ENCODE measurements at places on chromosomes 5 and 9.

DNA sequence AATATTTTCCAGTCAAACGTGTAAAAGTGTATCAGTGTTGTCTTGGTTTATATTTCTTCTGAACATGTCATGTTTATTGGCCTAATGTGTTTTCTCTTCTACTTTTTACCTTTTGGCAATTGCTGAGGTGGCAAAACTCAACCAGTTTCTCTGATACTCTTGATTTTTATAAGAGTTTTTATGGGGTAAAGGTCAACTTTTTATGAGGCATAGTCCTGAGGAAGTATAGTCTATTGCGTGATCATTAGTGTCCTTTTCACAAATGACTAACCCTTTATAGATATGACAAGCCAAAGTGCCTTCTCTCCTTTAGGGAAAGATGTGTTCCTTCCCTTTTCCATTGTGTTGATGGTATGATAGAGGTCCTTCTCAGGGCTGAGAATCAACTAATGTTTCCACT, 32.9 kb downstream of the OCLN start:
- DNase-seq = no peak

DNA sequence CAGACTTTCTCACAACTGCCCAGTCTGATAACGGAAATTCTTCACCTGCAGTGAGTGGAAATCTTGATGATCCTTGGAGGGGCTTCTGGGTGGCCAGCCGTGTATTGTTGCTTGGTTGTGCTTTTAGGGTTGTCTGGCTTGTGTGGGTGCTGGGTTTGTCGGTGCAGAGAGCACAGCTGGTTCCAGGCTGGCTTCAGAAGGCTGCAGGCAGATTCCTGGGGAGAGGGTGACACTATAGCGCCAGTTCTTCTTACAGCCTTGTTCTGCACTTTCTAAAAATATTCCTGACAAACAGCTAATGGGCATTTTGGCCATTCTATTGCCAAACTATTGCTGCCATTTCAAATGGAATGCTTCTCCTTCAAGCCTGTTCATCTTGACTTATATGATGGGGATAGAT, 99.3 kb downstream of the PDZD2 start:
- no peak for DNase-seq

- DNase-seq = no peak
Measured at GRCh38 chr5:177297922-177298321, 5.6 kb downstream of the RAB24 start.

GRCh38 chr5:66779528-66779927, 183.3 kb downstream of the MAST4 start:
- DNase-seq = no peak

- no peak for DNase-seq
Measured at GRCh38 chr5:110852053-110852452, 113.2 kb downstream of the SLC25A46 start.

DNA sequence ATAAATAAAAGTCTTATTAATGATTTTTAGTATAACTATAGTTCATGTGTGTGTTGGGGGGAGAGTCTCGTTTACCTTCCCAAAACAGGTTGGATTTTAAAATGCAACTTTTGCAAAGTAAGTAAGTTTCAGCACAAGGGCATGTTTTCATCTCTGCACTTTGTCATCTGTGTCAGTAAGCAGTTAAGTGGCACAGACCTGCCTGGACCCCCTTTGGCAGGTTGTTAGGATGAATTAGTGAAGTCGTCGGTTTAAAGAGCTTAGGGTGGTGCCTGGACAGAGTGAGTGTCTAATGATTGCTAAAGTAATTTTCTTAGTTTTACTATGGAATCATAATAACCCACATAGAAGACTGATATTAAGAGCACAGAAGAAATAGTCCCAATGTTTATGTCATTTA, 74.9 kb downstream of the TRIO start:
- no peak for DNase-seq

DNA sequence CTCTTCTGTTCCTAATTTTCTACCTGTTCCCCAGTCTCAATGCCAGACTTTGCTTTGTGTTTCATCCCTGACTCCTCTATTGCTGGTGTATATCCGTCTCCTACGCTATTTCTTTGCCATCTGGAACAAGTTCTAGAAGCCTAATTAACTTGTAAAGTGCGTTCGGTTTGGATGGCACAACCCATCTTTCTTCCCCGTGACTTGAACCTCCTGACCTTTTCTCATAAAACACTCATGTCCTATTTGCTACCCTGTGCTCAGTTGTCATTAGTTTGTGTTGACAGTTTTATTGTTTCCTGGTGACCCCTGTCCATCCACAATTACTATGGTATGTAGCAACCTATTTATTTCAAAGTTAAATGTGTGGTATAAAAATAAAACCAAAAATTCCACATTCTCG, 323.5 kb downstream of the TLE4 start:
- DNase-seq = no peak

DNA sequence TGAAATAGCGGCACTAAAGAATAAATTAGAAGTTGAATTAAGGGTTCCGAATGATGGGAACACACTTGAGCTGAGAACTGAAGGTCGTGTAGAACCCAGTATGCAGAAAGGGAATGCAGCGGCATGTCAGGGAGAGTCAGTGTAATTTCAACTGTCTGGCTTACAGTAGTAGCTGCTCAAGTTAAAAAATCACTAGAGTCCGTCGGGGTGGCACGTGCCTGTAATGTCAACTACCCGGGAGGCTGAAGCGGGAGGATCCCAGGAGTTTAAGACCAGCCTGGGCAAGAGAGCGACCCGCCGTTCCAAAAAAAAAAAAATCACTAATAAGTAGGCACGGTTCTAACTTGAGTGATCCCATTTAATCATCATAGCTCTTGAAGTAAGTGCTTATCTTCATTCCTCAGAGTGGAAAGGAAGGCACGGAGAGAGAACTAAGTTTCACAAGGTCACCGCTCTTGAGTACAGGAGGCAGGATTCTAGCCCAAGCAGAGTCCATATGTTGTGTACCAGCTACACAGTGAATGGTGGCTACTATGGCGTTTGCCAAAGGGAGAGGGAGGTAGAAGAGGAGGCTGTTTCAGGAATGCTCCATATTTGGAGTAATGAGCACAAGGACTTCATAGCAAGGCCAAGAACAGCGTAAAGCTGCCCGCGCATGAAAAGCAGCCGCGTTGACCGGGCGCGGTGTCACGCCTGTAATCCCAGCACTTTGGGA, 831 bp downstream of the RMRP start:
- no peak for DNase-seq

- DNase-seq = no peak
Measured at GRCh38 chr5:154320224-154321089, 125.3 kb upstream of the SAP30L start.

- no peak for DNase-seq
Measured at GRCh38 chr5:34709861-34710673, 53.9 kb downstream of the RAI14 start.

DNA sequence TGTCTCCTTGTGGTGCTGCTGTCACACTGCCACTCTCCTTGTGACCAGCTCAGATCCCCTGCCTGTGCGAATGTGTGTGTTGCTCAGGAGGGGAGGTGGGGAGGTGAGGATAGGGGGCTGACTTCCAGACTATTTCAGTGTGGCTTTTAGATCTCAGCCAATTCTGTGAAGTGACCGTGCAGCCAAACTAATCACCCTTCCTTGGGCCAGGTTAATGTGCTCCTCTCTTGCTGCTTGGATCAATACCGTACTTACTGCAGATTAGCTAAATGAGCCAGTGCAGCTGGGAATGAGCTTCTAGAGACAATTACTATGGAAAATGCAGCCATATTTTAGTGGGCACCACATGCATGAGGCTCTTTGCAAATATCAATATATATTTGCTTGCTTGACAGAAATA, 206.0 kb downstream of the MELK start:
- no peak for DNase-seq

DNA sequence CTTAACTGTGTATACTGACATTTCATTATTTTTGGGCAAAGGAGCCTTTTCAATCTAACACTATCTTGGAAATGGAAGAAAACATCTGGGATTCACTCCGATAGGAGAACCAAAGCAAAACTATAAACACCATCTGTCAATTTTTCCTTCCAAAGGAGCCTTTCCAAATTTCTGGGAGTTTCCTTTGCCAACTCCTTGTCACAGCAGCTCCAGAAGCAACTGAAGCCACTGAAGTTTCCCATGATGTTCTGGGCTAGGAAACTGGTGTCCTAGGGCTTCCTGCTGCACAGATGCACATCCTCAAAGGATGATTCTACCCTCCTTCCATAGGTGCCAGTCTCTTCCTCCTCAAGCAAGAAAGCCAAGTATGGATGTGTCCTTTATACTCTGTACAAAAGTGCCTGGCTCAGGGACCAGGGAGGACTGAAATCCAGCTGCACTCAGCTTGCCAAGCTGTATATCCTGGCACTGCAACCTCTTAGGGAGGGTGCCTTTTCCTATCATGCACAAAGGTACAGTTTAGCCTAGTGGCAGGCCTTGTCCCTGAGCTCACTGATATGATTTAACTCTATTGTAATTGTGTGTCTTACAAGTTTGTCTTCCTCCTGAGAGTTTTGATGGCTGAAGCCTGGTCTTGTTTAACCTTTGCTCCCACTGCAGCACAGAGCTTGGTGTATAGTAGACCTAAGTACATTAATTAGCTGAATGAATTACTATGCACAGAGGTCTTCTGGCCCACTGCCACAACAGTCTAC, 8.4 kb upstream of the UBAP1 start:
- DNase-seq = no peak

DNA sequence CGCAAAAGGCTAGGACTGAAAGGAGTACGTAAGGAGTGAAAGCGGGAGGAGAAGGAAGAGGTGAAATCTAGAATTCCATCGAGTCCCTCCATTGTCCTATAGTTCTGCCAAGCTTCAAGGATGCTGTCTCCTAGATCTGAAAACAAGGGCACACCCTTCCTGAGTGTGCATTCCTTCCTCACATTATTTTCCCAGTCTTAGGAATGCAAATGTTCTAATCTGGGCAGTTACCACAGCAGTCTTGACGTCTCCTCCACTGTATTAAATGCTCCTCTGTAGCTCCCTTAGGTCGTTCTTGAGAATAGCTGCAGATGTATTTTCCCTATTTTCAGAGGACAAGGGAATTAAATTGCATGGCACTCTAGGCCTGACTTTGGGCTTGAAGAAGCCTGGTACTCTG, 127.6 kb downstream of the SLIT3 start:
- no peak for DNase-seq

DNA sequence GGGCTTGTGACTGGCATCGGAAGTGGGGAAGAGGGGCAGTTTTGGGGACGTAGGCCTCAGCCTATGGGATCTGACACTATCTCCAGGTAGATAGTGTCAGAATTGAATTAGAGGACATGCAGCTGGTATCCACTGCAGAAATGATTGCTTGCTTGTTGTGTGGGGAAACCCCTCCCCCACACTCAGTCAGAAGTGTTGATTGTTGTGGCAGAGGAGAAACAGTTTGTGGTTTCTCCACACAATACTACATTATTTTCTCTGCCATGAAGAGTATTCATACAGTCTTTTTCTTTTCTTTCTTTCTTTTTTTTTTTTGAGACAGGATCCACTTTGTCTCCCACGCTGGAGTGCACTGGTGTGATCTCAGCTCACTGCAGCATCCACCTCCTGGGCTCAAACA, 113.9 kb downstream of the ARRDC3 start:
- no peak for DNase-seq

GRCh38 chr5:43469671-43470391, 13.8 kb downstream of the TMEM267 start:
- no peak for DNase-seq

- no peak for DNase-seq
Measured at GRCh38 chr5:167821669-167822068, 469.8 kb upstream of the WWC1 start.

- no peak for DNase-seq
Measured at GRCh38 chr5:154385236-154385512, 60.6 kb upstream of the SAP30L start.

DNA sequence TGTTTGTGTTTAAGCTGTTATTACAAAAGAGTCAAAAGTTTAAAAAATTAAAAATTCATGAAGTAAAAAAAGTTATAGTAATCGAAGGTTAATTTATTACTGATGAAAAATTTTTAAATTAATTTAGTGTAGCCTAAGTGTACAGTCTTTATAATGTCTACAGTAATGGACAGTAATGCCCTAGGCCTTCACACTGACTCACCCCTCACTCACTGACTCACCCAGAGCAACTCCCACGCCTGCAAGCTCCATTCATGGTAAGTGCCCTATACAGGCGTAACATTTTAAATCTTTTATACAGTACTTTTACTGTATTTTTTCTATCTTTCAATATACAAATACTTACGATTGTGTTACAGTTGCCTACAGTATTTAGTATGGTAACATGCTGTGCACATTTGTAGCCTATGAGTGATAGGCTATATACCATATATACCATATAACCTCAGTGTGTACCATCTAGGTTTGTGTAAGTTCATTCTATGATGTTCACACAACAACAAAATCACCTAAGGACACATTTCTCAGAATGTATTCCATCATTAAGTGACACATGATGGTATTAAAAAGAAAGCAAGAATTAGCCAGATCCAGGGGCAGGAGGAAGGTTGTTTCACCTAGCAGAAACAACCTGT, 40.1 kb downstream of the DCAF10 start:
- DNase-seq = no peak

- DNase-seq = no peak
Measured at GRCh38 chr5:174491265-174491664, 233.1 kb upstream of the MSX2 start.

DNA sequence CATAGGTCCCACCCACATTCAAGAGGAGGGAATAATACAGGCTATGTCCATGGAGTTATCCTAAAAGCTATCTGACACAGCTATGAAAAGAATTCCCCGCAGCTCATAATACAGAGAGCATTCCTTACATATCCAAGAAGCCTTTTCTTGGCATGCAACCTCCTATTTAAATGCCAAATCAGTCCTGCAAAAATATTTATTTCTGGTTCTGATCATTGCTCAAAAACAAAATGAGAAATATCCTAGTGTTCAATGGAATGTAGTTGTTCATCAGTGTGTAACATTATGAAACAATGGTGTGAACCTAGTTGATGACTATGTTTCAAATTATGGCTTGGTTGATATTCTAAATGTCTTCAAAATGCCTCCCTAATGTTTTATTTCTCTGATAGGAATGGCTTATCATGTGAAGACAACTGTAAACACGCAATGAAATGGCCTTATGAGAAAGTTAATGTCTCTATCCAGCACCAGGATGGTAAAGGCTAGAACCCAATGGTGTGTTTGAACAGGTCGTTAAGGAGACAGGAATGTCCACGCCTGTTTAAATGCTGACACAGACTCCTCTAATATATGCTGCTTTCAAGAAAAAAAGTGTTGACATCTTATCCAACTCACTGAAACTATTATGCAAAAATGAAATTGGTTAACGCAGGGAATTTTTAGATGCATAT, 126.7 kb upstream of the CDH6 start:
- DNase-seq = no peak
